Bronchial epithelial cell (primary cell): ENCODE measurements at places on chromosomes 3 and 15. TPM values are rescaled to one million over a fixed set of nuclear protein-coding genes. Genes with fewer than 3 reads are reported as not detected.

- peak; percentile 47 for DNase-seq
These were observed 36.9 kb upstream of the TRIM59 start for GRCh38 chr3:160486459-160486869.

GRCh38 chr15:50134524-50135024 lies 15.5 kb upstream of the ATP8B4 start:
- DNase-seq, result peak; percentile 75

- no peak for DNase-seq
These were observed 424.7 kb upstream of the THBS1 start for GRCh38 chr15:39156166-39156565.

DNA sequence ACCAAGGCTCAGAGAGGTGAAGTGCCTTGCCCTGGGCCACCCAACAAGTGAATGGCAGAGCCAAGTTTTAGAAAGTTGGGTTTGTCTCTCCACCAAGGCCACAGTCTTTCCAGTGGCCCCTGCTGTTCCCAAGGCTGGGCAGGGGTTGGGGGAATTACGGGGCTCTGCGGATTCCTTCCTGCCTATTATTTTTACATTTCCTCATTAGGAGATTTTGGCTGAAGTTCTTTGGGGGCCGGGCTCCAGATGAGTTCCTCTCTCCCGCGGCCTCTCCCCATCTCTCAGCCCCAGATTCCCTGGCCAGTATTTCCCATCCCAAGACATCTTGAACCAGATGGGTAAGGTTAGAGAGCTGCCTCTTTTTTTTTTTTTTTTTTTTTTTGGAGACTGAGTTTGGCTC lies 44.0 kb upstream of the SMAD6 start:
- DNase-seq, result no peak

DNA sequence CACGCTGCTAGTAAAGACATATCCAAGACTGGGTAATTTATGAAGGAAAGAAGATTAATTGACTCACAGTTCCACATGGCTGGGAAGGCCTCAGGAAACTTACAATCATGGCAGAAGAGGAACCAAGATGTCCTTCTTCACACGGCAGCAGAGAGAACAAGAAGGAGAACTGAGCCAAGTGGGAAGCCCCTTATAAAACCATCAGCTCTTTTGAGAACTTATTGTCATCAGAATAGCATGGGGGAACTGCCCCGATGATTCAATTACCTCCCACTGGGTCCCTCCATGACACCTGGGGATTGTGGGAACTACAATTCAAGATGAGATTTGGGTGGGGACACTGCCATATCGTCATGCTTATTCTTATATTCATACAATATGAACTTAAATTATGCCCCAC lies 49.0 kb downstream of the DUT start:
- DNase-seq, result no peak

DNA sequence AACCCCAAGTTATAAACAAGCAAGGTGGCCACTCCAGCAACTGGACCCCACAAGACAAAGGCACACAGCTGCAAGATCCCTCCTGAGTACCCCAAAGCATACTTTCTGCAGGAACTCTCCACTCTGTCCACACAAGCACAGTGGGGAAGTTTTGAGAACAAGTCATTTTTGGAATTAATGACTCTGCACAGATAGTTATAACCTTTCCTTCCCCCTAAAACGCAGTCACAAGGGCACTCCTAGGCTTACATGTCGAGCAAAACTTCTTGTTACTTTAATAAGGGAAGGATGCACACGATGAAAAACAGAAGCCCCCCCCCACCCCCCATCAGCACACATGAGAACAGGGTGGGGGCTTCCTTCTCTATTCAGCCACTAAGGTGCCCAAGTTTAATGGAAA lies 1.2 kb downstream of the STIMATE start:
- DNase-seq, result no peak

Gene PAK6
- total RNA-seq, result 11.6 and 11.8 TPM in 2 replicates

Gene TEX55
- not detected in 2 replicates for total RNA-seq

DNA sequence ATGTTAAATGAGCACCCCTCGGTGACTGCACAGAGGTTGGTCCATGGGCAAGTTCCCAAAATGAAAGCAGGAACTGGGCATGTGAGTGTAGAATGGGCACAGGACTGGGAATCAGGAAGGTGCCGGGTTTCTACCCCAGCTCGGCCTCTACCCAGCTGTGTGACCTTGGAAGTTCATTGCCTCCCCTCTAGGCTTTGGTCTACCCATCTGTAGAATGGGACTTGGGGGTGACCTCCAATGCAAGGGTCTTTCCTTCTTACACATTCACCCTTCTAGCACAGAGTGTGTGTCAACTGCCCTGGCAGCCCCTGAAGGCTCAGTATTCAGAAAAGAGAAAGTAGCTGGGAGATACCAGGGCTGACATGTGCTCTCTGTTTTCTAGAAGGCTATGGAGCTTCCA lies 72.3 kb upstream of the PIAS1 start:
- no peak for DNase-seq

GRCh38 chr3:134072881-134073582 lies 43.3 kb upstream of the SLCO2A1 start:
- DNase-seq, result no peak

DNA sequence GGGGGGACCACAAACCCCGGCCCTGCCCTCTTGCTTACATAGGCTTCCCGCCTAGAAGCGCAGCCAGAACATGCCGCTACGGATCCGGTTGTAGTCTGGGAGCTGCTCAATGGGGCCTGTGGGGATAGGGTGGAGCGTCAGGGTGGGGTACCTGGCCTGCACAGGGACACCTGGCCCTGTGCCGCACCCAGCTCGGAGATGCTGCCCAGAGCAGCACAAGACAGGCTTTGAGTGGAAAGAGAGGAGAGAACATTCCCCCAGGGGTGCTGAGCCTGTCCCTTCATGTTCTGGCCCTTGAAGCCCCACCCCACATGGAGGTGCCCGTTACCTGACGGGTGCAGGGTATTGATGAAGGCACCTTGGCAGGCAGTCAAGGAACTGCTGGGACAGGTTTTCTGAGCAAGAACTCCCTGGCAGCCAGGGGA lies 4.0 kb upstream of the COL7A1 start:
- peak; percentile 99 for DNase-seq

GRCh38 chr15:53448232-53449015 lies 311.0 kb downstream of the WDR72 start:
- no peak for DNase-seq

- DNase-seq, result no peak
These were observed 42.1 kb downstream of the TLE3 start for GRCh38 chr15:70055601-70056051.

- DNase-seq, result no peak
These were observed 162.4 kb downstream of the PLCL2 start for GRCh38 chr3:17047162-17047561.

DNA sequence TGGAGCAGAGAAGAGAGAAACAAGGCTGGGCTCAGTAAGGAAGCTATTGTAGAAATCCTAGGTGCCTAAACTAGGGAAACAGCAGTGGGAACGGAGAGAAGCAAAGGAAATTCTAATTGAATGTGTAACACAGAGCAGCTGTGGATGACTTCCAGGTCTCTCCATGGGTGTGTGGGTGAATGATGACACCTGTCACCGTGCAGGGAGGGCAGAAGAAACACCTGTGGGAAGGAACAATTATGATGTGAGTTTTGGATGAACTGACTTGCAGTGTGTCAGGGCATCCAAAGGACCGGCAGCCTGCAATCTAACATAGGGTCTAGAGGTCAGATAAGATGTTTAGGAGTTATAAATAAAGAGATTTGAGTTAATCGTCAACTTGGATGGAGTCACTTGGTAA lies 144.2 kb downstream of the RYR3 start:
- DNase-seq, result no peak

GRCh38 chr15:100221471-100222348 lies 120.1 kb downstream of the ADAMTS17 start:
- no peak for DNase-seq

- DNase-seq, result no peak
These were observed 730 bp downstream of the FETUB start for GRCh38 chr3:186640929-186641328.

DNA sequence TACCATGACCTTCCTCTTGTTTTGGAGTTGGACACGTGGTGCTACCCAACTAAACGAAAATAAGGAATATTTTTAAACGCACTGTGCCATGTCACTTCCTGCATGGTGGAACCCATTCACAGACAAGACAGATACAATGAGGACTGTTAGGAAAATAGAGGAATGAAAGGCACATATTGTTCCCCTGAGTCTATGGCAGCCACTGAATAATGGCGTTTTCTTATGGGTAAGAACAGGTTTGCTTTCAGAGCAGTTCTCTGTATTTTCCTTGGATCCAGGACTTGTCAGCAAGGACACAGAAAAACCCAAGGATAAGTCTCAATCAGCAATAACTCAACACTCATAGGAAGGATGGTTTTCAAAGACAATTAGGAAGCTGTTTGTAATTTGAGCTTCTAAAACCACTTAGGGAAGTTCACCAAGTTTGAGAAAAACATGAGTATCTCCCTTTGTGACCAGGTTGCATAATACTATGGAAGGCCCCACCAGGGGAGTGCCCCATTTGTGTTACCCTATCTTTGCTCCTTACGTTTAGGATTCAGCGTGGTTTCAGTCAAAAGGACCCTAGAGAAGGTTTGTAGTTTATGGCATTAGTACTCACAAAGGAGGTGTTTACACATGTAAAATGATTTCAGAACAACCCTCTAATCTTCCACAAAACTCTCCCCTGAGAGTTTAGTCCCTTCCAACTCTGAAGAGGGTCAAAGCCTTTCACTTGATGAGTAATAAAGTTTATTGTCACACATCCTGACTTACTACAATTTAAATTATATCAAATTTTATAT lies 487.2 kb upstream of the ATP11B start:
- no peak for DNase-seq

DNA sequence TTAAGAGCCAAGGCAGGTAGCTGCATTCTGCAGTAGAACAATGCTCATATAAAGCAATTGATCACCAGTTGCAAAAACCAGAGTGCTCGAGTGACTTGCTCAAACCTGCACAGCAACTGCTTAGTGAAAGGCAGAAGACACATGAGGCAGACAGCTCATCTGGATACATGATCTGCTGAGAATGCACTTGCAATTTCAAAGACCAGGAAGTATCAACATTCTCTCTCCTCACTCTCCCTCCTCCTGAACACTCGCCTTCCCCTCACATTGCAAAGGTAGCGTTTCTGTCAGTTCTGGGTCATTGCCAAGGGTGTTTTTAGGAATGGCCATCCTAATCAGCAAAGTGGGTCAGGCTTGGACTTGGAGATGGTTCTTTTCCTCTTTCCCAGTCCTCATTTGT lies 61.0 kb downstream of the BFSP2 start:
- DNase-seq, result peak; percentile 73

- no peak for DNase-seq
These were observed 129.3 kb downstream of the SSR3 start for GRCh38 chr3:156425651-156426050.

DNA sequence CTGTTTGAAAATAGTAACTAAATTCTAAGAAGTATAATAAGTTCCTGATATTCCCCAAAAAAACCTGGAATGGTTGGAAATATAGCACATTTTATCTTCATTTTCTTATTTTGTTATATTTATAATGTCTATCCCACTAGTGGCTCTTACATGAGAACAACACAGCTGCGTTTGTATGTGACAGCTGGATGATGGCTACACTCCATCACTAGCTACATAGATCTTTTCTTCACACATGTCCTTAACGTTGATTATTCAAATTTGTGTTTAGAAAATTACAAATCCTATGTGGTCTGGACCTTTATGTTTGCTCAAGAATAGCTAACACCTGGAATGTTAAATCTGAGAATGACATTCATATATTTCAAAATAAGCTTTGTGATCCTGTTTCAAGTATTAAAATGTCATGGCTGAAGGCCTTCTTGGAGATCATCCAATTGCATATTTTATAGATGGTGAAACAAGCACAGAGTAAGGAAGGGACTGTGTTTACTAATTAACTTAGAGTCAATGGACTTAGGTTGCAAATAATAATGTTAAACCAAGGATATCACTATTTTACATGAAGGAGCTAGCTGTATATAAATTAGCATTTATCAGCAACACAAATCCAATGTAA lies 60.8 kb downstream of the ATP13A5 start:
- DNase-seq, result no peak

DNA sequence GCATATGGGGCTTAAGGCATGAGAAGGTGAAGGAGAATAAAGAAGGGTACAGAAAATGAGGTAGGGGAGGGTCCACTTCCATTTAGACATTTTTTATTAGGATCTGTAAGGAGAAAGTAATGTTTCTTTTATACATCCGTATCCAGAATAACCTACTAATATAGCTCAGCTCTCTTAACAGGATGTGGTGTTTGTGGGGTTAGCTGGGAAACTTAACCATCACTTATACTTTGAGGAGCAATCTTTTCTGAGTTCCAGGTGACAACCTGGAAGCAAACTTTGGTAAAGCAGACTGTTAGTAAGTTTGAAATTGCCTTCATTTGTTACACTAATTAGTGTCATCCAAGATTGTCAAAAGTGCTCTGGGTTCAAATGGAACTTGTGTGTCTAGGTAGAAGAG lies 36.6 kb downstream of the BUB1B start:
- no peak for DNase-seq

- DNase-seq, result no peak
These were observed 51.9 kb downstream of the RPLP1 start for GRCh38 chr15:69504352-69505040.

GRCh38 chr15:75170711-75171341 lies 30.9 kb upstream of the C15orf39 start:
- DNase-seq, result peak; percentile 63

GRCh38 chr3:126557415-126557745 lies 1.4 kb downstream of the C3orf22 start:
- DNase-seq, result no peak
